ENCODE measurements at places on chromosomes 5 and 9. TPM values are rescaled to one million over a fixed set of nuclear protein-coding genes. Genes with fewer than 3 reads are reported as not detected.

The OMD gene
- total RNA-seq = not detected

The RETREG1 gene
- total RNA-seq = 0.84 TPM

The MLANA gene
- total RNA-seq = not detected

The STK32A gene
- under 0.01 TPM for total RNA-seq

The ADGRV1 gene
- total RNA-seq = 0.17 TPM

The SPATA31A6 gene
- total RNA-seq = not detected

The IZUMO3 gene
- total RNA-seq = not detected

The S100Z gene
- not detected for total RNA-seq

The PSMB7 gene
- 379 TPM for total RNA-seq

The BTNL8 gene
- not detected for total RNA-seq

The SLC25A2 gene
- not detected for total RNA-seq

The WHRN gene
- total RNA-seq = 0.15 TPM

The RICTOR gene
- 9.1 TPM for total RNA-seq

The ALDH1B1 gene
- 38.8 TPM for total RNA-seq

The TAF11L10 gene
- not detected for total RNA-seq

The NOXA1 gene
- 0.17 TPM for total RNA-seq

The AIF1L gene
- 0.30 TPM for total RNA-seq

The ARSI gene
- 11.8 TPM for total RNA-seq

The HK3 gene
- not detected for total RNA-seq

The ACOT12 gene
- 0.84 TPM for total RNA-seq

The TMEM171 gene
- 3.0 TPM for total RNA-seq

The BTNL9 gene
- total RNA-seq = not detected

The IL33 gene
- 0.15 TPM for total RNA-seq

The TSLP gene
- 1.2 TPM for total RNA-seq

The PTCH1 gene
- total RNA-seq = 5.8 TPM

The OBP2B gene
- not detected for total RNA-seq

The TOMM5 gene
- total RNA-seq = 209 TPM

The IFNK gene
- total RNA-seq = not detected

The C9orf50 gene
- total RNA-seq = 0.50 TPM

The SLC12A7 gene
- 4.7 TPM for total RNA-seq

The PSD2 gene
- total RNA-seq = not detected

The SLC9A3 gene
- 1.5 TPM for total RNA-seq

The CTNND2 gene
- total RNA-seq = not detected

The CD74 gene
- 1.6 TPM for total RNA-seq

The TMEFF1 gene
- 1.3 TPM for total RNA-seq

The IL13 gene
- total RNA-seq = not detected
